ENCODE measurements at places on chromosomes 11 and 22. TPM values are rescaled to one million over a fixed set of nuclear protein-coding genes. Genes with fewer than 3 reads are reported as not detected.

GRCh38 chr22:42863349-42863961 is 6.4 kb upstream of the ARFGAP3 start:
- no peak for DNase-seq

DNA sequence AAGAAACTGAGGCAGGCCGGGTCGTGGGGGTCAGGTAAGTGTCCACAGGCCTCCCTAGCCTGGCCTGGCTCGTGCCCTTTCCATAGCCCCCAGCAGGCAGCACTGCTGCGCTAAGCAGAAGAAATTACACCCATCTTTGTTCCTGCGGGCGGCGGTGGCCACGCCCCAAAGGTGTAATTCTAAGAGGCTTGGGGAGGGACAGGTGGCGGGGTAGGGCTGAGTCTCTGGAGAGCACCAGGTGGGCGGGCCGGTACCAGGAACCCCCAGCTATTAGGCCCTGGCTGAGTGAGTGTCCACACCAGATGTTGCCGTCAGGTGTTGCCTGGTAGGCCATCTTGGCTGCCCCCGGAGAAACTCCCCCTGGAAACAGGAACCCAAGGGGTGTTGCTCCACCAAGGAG is 12.3 kb upstream of the ARAP1 start:
- DNase-seq: no peak

SAA4 gene
- total RNA-seq: not detected

GRCh38 chr11:62017878-62018655 is 50.6 kb upstream of the FTH1 start:
- no peak for DNase-seq

DNA sequence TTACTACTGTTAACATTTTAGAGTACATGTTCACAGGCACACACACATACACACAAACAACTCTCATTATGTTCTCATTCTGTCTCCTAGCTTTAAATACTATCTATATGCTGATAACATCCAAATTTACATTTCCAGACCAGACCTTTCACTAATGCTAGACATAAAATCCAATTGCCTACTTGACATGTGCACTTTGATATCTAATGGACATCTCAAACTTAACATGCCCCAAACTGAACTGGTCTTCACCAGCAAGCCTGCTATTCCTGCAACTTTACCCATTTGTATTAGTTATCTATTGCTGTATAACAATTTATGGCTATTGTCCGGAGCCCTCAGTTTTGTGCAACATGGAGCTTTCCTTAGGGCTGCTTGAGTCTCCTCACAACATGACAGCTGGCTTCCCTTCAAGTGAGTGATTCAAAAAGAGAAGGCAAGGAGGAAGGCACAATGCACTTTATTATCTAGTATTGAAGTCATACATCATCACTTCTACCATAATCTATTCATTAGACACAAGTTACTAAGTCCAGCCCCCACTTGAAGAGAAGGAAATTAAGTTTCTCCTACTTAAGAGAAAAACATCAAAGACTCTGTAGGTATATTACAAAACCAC is 3.0 kb downstream of the SLC36A4 start:
- no peak for DNase-seq

MRTFA gene
- total RNA-seq: 129 TPM

- no peak for DNase-seq
Observed at GRCh38 chr11:67404515-67405195, 772 bp downstream of the TBC1D10C start.

GRCh38 chr11:75476739-75477613 is 44.0 kb upstream of the KLHL35 start:
- no peak for DNase-seq

- no peak for DNase-seq
Observed at GRCh38 chr11:72605973-72606747, 68.1 kb downstream of the PDE2A start.

DNA sequence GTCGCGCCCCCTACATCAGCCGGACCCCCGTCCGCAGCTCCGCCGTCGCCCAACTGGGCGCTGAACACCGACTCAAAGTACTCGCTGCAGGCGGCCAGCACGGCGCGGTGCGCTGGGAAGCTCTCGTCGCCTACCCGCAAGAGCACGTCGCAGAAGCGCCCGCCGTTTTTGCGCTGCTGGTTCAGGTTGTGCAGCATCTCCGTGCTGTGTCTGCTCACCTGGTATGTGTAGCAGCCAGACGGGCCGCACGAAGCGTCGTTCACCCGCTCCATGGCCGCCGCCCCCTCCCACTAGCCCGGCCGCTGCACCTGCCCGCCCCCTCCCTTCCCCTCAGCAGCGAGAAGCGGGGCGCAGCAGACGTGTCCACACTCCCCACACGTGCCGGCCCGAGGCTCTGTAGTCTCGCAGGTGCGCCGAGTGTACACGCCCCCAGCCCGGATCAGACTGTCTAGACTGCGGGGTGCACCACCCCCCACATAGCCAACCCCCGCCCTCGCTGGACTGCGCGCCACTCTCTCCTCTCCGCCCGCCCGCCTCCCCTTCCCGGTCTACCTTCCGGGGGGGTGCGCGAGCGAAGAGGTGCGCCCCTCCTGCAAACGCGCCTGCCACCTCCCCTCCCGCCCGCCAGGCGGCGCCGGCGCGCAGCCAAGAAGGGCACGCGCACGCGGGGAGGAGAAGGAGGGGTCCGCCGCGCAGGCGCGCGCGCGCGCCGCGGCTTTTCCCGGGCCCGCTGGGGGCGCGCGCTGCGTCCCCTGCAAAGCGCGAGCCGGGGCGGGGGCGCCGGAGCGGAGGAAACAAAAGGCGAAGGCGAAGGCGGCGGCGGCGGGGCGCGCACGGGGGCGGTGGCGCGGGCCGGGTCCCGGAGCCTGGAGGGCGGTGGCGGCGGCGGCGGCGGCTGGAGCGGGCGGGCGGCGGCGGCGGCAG is 553 bp downstream of the PATZ1 start:
- DNase-seq: peak; percentile 29

DNA sequence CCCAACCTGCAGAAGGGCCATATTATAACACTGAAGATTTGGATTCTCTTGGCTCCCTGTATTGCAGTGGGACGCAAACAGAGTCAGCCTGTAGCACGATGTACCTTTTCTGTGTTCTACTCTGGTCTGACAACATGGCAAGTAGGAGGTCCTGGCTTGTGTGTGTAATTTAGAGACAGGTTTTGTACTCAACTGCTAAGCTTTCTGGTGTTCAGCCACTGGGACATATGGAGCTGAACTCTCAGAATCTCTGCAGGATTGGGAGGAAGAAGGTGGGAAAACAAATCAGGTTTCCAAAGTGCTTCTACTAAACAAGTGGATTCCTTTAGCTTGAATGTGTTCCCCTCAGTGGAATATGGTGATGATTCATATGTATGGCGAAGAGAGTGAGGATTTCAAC is 192.5 kb upstream of the MTMR2 start:
- DNase-seq: no peak

SOX6 gene
- 0.56 TPM for total RNA-seq

SNX32 gene
- 0.81 TPM for total RNA-seq

FGF19 gene
- not detected for total RNA-seq

- no peak for DNase-seq
Observed at GRCh38 chr11:129248618-129249017, 56.5 kb upstream of the ARHGAP32 start.

- DNase-seq: no peak
Observed at GRCh38 chr11:87926250-87926970, 248.8 kb downstream of the RAB38 start.

DNA sequence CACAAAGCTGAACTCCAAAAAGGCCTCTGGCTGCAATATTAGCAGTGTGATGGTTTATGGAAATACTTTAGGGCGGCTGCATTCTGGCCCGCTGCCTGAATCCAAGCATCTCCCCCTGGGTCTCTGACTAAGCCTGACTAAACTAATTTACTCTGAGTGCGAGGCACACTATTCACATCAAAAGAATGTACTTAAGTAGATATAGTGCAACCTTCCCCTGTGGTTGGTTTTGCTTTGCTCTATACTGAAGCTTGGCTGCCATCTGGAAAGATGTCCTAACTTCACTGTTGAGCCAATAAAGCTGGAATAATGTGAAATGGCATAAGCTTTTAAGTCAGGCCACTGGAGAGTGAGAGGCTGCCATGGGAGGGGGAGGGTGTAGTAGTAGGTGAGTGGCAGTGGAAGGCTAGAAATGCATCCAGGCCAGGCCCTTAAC is 321.6 kb downstream of the AASDHPPT start:
- no peak for DNase-seq

DNA sequence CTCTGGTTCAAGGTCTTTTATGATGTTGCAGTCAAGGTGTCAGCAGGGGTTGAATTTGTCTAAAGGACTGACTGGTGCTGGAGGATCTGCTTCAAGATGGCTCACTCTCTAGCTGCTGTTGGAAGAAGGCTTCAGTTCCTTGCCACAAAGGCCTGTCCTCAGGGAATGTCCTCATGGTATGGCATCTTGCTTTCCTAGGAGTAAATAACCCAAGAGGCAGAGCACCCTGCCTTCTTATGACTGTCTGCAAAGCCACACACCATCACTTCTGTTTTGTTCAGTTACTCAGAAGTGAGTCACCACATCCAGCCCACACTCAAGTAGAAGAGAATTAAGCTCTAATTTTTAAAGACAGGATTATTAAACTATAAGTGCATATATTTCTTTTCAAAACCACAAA is 45.2 kb downstream of the PLAAT5 start:
- no peak for DNase-seq

DNA sequence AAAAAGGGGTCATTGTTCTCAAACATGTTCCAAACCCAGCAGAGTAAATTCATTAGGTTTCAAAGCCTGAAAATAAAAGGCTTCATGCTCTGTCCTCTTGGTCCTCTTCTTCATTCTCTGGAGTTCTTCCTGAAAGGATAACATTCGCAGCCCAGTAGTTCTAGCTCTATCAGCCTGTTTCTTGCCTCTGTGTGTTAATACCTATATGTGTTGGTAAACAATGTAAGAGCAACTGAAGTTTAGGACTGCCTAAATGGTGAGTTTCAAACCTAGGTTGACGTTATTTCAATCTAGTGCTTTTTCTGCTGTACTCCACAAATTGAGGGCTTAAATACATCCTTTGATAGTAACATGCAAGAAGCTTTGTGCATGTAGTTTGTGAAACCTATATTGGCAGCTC is 9.4 kb downstream of the AASDHPPT start:
- no peak for DNase-seq

- DNase-seq: no peak
Observed at GRCh38 chr11:15333407-15333806, 218.7 kb downstream of the INSC start.

KCNJ1 gene
- not detected for total RNA-seq

UBE2L6 gene
- 22.6 TPM for total RNA-seq

GRCh38 chr11:36153551-36153950 is 135.7 kb downstream of the COMMD9 start:
- DNase-seq: no peak

BAIAP2L2 gene
- 2.5 TPM for total RNA-seq

GRCh38 chr11:113311536-113311935 is 2.8 kb upstream of the TTC12 start:
- DNase-seq: no peak

- DNase-seq: peak; percentile 7
Observed at GRCh38 chr22:49967706-49968208, 7.2 kb downstream of the PIM3 start.

DNA sequence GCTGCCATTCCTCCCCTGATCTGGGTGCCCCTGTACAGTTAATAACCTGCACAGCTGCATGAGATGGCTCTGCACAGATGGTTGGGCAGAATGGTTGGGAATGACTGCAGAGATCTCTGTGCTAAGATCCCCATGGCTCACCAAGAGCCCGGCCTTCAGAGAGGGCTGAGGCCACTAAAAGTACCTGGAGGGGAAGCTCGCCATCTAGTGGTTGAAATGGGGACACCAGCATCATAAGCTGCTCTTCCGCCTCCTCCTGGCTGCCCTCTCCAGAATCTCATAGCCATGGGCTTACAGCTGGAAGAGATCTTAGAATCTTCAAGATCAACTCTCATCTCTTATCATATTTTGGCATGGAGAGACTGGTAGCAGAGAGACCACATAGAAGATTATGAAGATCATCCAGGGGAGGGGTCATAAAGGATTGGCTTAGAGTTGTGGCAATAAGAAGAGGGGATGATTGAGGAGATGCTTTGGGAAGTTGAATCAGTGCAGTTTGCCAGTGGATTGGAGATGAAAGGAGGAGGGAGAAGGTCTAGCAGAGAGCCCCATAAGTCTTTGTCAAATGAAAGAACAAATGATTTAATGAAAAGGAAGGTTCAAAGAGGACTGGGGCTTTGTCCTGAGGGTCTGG is 22.0 kb upstream of the TLCD5 start:
- no peak for DNase-seq

TRIM29 gene
- total RNA-seq: 2.7 TPM

- no peak for DNase-seq
Observed at GRCh38 chr22:19353363-19354131, 62.0 kb upstream of the CLTCL1 start.

- no peak for DNase-seq
Observed at GRCh38 chr11:68574308-68574707, 110.0 kb upstream of the GAL start.

DNA sequence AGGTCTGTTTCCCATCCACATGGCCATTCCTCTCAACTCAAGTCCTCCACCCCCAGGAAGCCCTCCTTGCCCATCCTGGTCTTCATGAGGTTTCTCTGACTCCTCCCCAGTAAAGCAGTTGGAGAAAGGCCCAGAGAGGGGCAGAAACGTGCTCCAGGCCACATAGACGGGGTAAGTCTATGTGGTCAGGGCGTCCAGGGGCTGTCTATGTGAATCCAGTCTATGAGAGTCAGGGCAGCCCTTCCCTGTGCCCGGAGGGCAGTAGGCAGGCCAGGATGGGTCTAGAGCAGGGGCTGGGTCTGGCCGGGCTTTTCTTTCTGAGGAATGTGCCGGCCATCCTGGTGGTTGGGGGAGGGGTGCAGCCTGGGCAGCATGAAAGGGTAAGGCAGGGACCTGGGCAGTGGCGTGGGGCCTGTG is 11.7 kb downstream of the GUCD1 start:
- DNase-seq: no peak

GRCh38 chr11:65571940-65572339 is 398 bp upstream of the FAM89B start:
- no peak for DNase-seq

OR5A1 gene
- not detected for total RNA-seq

DNA sequence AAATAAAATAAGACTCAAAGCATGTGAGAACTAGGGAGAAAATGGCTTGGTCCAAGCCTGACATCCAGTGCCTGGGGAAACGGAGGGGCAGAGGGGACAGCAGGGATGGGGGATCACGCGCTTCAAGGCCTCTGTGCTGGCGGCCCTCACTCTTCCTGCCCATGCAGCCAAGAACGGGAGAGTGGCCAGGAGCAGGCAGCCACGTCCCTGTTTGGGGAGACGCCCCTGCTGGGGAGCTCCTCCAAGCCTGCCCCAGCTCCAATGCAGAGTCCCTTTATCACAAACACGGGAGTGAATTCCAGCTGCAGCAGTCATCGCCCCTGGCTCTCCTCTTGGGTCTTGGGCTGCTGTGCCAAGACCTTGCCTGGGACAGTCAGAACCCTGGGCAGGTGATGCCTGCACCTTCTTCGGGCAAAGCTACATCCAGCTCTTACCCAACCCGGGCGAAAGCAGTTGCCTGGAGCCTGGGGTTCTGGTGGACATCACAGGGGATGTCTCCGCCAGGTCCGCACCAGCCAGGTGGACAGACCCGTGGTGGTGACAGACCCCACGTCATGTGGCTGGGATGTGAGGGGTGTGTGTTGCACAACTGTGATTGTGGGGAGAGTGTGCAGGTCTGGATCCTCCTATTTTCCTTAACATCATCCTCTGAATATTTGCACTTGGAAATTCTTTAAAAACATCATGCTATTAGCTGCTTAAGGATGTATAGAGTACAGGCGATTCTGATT is 1391.3 kb downstream of the BRD1 start:
- no peak for DNase-seq

C11orf21 gene
- total RNA-seq: 4.3 TPM
